ENCODE measurements at places on chromosomes 6 and 20. TPM values are rescaled to one million over a fixed set of nuclear protein-coding genes. Genes with fewer than 3 reads are reported as not detected.
A peak's percentile ranks its signal among the peaks of the same experiment; 100 is the strongest.

DNA sequence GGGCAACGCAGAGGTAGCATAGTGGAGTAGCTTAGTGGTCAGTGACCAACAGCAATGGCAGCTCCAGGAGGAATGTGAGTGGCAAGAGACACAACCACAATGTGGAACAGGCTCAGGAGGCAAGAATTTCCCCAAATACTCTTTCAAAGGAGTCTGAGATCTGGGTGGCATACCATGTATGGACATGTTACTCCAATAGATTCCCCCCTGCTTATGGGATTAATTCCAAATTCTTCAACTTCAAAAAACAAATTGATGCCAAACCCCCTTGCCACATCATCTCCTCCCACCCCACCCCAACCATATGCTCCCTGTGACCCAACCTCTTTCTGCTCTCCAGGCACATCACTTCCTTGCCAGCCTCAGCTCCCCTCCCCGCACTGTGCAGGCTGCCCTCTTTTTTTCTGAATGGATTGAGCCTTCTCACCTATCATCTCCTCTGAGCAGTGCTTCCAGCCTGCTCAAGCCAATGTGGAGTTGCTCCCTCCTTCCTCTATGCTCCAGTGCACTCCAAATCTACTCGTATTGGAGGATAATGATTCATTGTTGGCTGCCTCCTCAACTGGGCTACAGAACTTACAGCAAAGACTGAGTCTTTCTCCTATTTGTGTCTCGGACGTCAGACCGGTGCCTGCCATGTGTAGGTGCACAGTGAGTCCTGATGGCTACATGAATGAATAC, 93.0 kb upstream of the CEP85L start:
- DNase-seq, result no peak

DNA sequence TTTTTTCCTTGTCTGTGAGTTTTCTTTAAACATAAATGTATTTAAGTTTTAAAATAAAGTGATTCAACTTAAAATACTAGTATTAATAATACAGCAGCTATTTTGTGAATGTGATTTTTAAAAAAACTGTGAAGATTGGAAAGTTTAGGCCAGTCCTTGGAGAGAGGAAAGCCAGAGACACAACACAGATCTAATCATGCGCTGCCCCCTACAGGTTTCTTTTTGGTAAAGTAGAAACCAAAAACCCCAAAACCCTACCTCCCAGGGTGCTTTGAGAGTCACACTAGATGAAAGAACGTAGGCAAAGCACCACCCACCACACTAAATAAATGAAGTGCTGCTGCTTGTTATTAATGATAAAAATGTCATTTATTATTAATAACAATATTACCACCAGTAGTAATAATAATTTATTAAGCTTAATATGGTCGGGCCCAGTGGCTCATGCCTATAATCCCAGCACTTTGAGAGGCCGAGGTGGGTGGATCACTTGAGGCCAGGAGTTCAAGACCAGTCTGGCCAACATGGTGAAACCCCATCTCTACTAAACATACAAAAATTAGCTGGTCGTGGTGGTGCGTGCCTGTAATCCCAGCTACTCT, 33.7 kb downstream of the SLC9A8 start:
- DNase-seq, result peak; percentile 82

- DNase-seq, result no peak
Measured at GRCh38 chr6:142804490-142804889, 140.5 kb downstream of the HIVEP2 start.

Gene TGM3
- not detected for total RNA-seq

DNA sequence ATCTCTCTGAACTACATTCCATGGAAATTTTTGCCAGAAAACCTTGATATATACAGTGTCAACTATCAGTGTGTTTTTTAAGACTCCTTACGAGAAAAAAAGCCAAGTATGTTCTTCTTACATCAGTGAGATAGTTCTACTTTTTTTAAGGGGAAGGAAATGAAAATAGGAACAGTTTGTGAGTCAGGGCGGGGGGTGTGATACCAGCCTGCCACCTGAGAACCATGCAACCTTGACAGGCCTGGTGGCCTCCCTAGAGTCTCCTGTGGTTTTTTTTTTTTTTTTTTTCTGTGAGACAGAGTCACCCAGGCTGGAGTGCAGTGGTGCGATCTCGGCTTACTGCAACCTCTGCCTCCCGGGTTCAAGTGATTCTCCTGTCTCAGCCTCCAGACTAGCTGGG, 96.3 kb upstream of the GCM1 start:
- DNase-seq, result no peak

Gene SIGLEC1
- total RNA-seq, result not detected

GRCh38 chr6:109922851-109923250, 55.3 kb upstream of the GPR6 start:
- DNase-seq, result no peak

Gene GCNT2
- total RNA-seq, result 14.3 TPM

DNA sequence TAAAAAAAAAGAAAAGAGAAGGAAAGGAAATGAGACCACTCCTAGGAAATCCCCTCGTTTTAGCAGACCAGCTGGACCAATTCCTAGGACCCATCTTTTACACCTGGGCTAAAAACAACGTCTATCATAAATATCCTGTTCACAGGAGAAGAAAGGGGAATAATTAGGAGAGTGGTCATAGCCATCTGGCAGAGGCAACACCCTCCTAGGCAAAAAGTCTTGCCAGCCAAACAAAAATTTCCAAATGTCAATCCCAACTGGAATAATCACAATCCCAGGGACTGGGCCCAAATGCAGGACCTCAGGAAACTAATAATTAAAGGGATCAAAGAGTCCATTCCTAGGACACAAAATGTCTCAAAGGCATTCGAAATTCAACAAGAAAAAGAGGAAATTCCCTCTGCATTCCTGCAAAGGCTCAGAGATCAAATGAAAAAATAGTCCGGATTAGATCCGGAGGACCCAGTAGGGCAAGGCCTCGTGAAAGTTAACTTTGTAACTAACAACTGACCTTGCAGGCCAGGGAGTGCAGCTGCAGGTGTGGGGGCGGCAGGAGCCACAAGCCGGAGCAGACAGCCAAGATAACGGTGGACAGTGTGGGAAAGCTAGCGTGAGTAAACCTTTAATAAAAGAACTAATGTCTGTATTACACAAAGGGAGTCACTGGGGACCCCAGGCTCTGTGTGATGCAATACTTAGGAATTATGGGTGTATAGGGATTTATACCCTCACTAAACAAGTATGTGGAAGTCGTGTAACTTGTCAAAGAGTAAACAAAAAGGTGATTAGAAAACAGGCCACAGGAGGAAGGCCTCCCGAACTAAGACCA, 11.7 kb downstream of the LCA5 start:
- DNase-seq, result peak; percentile 86

- no peak for DNase-seq
Measured at GRCh38 chr6:37862430-37862829, 42.9 kb downstream of the ZFAND3 start.

DNA sequence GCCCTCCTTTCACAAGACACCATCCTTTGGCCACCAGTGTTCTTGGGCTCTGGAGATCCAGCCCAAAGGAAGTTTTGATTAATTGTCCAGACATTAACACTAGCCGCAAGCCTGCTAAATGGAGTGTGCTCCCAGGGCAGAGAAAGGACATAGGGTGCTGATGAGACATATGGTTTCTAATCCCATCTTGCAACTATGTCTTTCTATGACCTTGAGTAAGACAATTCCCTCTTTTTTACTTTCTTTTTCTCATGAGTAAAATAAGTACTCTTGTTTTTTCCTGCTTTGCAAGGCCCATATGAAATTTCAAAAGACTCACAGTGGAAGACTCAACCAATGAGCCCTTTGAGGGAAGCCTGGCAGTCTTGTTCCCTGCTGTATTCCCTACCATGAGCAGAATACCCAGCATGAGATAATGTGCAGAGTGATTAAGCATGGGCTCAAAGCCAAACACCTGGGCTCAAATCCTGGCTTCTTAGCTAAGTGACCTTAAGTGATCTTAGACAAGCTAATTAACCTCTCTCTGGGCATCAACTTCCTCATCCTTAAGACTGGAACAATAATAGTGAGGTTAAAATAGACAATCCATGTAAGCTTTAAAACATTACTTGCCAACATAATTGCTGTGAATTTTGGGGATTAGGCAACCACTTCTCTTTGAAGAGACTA, at the start of gene WFDC10B:
TSS of gene WFDC10B (minus strand) at position 51 of the 669 bp plus-strand sequence. CDS start 19,027 bp downstream, outside the sequence.
- DNase-seq, result no peak

Gene ARMH2
- not detected for total RNA-seq

- DNase-seq, result no peak
Measured at GRCh38 chr20:17210983-17211382, 15.9 kb upstream of the PCSK2 start.

DNA sequence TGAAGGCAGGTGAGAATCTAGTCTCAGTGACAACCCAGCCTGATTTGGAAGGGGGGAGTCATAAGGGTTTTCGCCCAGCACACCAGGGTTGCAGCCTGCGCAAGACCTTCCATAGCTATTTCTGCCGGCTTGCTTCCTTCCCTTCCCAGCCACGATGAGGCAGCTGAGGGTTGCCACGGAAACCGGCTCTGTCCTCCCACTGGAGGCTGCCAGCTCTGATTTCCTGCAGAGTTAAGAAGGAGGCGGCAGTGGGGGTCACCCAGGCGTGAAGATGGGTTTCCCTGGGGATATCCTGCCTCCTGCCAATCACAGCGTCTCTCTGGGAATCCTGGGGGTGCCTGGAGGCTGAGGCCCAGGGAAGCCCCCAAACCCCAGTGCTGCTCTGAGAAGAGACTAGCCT, 23.1 kb upstream of the KCNB1 start:
- DNase-seq, result no peak

- no peak for DNase-seq
Measured at GRCh38 chr6:10401632-10402223, 13.1 kb downstream of the TFAP2A start.

DNA sequence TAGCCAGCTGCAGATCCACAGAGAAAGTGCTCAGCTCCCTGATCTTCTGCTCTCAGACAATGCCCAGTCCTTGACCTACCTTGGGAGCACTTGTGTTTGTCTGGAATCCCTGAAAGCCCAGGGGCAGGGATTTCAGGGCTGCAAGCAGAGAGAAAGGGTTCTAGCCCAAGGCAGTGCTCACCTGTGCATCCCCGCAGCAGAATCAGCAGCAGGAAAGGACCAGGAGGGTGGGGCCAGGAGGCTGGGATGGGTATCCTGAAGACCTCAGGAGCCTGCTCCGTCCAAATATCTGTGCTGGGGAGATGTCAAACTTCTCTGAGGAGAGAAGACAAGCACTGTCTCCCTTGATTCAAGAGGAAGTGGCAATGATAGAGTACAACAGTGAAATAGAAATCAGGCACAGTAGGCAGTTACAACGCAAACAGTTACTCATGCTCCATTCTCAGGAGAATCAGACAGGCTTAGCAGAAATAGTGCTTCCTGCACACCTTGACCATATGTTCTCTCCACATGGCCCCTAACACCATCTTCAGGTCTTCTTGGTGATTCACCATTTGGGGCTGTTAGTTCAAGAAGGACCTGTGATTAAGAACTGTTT, 28.7 kb upstream of the SIRPG start:
- DNase-seq, result no peak

DNA sequence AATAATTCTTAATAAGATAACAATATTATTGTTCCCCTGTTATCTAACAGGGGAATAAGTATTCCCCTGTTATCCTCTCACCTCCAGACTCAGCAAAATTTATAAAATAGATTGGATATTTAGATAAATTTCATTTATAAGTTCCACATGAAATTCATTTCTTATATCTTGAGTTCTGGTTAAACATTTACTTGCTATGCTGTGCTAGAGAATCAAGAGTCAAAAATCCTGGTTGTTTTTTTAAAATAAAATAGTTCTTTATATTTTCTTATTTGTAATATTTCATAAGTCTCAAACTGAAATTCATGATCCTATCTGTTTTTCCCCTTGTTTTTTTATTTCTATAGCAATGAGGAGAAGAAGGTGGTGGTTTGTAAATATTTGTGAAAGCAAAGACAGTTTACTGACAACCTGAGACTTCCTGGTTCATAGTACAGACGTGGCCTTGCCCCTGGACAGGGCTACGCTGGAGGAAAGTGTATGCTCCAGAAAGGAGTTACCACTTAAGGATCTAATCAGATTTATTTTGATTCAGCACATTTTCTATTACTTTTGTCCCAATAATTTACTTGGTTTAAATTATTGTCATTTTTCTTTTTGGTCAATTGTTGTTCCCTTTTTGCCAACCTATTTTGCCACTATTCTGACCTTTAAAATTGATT, 37.8 kb upstream of the MARCKS start:
- DNase-seq, result peak; percentile 39
